ENCODE measurements at places on chromosomes 4 and X.

GRCh38 chr4:14337892-14338584 lies 664.2 kb upstream of the CPEB2 start:
- peak; percentile 60 for DNase-seq

- DNase-seq = no peak
Measured at GRCh38 chr4:6367371-6367851, 97.8 kb downstream of the WFS1 start.

- no peak for DNase-seq
Measured at GRCh38 chr4:107432451-107432850, 287.6 kb downstream of the PAPSS1 start.

DNA sequence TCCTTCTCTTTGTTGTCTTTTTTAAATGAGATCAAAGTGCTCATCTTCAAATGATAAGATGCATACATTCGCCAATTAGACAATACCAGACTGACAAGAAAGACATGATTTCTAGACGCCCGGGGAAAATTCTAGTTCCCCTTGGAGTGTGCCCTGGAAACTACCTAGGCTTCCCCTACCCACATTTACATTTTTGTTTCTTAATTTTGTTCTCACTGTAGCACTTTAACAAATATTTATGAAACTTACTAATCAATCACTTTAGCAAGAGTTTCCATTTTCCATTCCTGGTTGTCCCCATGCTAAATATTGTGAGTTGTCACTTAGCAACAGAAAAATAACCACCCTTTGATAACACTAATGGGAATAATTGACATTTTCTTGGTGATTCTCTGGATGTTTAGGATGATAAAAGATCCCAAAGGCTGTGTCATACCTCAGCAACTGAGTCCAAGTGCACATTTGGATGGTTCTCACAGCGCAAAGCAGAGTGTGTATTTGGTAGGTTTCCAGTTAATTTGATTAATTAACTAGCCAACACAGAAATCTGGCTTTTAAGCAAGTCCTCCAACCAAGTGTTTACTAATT lies 69.6 kb downstream of the FGFBP1 start:
- no peak for DNase-seq

DNA sequence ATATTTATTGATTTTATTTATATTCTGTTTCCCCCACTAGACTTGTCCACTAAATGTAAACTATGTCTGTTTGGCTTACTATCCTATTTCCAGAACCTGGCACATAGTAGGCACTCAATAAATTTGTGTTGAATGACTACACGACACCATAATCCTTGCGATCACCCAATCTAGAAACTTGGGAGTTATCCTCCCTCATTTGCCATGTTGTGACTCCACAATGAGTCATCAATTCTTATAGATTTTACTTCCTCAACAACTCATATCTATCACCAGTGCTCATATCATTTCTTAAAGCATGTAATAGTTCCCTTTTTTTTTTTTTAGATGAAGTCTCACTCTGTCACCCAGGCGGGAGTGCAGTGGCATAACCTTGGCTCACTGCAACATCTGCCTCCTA lies 39.9 kb upstream of the VAMP7 start:
- no peak for DNase-seq
